Endothelial cell of coronary artery (primary cell): ENCODE measurements at places on chromosomes 4 and X. TPM values are rescaled to one million over a fixed set of nuclear protein-coding genes. Genes with fewer than 3 reads are reported as not detected.

LONRF3 gene
- total RNA-seq, result 6.2 and 6.5 TPM in 2 replicates

CT45A3 gene
- not detected in 2 replicates for total RNA-seq

UFSP2 gene
- 35.7 and 36.7 TPM in 2 replicates for total RNA-seq

TMEM31 gene
- not detected in 2 replicates for total RNA-seq

TMPRSS11A gene
- not detected in 2 replicates for total RNA-seq

ENOX2 gene
- total RNA-seq, result 8.4 and 12.1 TPM in 2 replicates
